Activated naive CD8-positive, alpha-beta T cell treated with anti-CD3 and anti-CD28 coated beads for 36 hours (primary cell): ENCODE measurements at places on chromosomes 5 and 9. TPM values are rescaled to one million over a fixed set of nuclear protein-coding genes. Genes with fewer than 3 reads are reported as not detected.

DNA sequence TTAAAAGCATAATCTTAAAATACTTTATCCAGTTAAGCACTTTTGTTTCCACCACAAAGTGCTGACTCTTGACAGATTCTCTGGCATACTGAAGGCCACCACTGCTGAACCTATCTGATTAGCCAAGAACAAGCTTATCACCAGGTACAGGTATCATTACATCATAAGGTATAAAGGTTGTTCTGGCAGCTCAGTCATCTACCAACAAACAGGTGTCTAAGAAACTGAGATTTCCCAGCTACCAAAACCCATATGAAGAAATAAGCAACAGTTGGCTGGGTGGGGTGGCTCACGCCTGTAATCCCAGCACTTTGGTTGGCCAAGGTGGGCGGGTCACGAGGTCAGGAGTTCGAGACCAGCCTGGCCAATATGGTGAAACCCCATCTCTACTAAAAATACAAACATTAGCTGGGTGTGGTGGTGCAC is 5.0 kb downstream of the MTMR12 start:
- no peak for DNase-seq

- DNase-seq = no peak
Measured at GRCh38 chr5:123450640-123451039, 27.4 kb upstream of the CEP120 start.

DNA sequence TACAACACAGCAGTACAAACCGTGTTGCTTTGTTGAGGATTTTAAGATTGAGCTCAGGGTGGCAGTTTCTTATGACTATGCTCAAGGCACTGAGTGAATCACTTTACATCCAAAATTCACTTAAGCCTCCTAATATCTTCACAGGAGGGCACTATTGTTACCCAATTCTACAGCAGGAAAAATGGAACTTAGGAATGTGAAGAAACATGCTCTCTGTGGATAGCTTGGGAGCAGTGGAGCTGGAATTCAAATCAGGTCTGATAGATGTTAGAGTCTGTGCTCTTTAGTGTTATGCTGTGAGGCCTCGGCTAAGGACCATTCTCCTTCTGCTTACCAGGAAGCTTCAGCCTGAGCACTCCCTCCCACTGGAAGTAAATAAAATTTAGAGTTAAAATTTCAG is 18.7 kb upstream of the HMHB1 start:
- no peak for DNase-seq

TMEM252 gene
- total RNA-seq = not detected

ADRB2 gene
- 0.18 TPM for total RNA-seq

DNA sequence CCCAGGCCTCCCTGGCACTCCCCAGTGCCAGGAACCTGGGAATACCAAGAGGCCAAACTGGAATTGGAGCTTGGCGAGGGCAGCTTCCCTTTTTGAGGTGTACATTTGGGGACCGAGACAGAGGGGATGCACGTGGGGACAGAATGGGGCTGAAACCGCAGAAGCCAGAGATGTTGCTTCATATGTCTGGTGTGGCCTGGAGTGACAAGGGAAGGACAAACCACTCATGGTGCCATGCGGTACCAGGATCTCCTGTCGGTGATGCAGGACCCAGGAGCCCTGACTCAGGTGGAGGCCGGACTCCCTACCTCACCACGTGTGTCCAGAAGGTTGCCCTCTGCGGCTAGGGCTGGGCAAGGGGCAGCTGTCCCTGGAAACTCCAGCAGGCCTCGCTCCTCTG is 4.0 kb upstream of the CSF2 start:
- no peak for DNase-seq

DNA sequence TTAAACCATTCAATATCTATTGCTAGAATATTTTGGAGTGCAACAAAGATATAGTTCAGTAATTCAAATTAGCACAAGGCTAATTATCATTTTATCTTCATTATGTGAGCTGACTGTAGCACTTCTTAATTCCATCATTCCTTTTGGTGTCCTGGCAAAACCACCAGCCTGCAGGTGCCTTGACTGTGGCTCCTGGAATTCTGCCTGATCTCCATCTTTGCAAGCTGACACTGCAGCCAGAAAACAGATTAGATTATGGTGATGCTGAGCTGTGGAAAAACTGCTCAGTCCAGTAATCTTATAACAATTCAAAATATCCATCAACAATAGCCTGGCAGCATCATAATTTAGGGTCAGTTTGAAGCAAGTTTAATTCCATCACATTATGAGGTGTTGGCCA is 919.5 kb downstream of the DTWD2 start:
- no peak for DNase-seq

- DNase-seq = no peak
Measured at GRCh38 chr5:147404706-147405105, 105.2 kb downstream of the DPYSL3 start.

GRCh38 chr9:15873573-15874177 is 320.8 kb downstream of the CCDC171 start:
- DNase-seq = no peak

GRCh38 chr5:14569948-14570691 is 11.5 kb upstream of the OTULINL start:
- no peak for DNase-seq

DNA sequence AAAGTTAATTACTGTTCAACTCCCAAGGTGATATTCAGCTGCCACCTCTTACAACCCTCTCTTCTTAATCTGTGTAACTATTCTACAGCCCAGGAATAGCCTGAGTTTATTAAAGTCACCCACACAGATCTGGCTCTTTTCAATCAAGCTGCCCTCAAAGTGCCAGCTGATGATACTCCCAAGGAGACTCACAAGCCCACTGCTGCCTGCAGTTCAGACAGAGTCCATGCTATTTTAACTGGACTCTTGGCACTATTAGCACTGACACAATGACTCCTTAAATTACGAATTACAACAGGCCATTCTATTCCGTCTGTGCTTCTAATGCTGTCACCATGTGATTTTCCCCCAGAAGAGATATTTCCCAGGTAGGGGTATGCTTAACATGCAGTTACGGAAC is 26.3 kb downstream of the REEP5 start:
- DNase-seq = no peak

- DNase-seq = no peak
Measured at GRCh38 chr5:62608529-62609511, 30.2 kb downstream of the LRRC70 start.

C5 gene
- 1.5 TPM for total RNA-seq

SH3TC2 gene
- total RNA-seq = not detected

GRCh38 chr5:148827723-148828122 is 1.3 kb downstream of the ADRB2 start:
- DNase-seq = no peak

GRCh38 chr5:94218374-94218773 is 400.0 kb downstream of the KIAA0825 start:
- no peak for DNase-seq

PHF24 gene
- 0.23 TPM for total RNA-seq

GRCh38 chr5:67308988-67309688 is 112.5 kb upstream of the CD180 start:
- DNase-seq = no peak

GRCh38 chr5:82849885-82850284 is 227.3 kb downstream of the TMEM167A start:
- DNase-seq = no peak

DNA sequence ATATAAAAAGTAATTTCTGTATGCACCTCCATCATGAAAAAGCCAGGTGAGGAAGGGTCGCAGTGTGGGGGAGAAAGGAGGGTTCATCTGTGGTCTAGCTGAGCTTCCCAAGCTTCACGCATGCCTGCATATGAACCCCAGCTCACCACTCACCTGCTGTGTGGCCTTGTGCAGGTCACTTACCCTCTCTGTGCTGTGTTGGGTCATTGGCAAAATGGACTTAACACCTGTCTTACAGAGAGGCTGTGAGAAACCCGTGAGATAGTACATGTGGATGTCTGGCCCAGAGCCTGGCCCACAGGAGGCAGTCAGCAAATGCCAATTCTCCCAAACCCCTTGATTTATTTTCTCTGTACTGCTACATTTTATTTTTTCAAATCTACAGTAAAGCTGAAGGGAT is 88.9 kb downstream of the GABBR2 start:
- no peak for DNase-seq

DNA sequence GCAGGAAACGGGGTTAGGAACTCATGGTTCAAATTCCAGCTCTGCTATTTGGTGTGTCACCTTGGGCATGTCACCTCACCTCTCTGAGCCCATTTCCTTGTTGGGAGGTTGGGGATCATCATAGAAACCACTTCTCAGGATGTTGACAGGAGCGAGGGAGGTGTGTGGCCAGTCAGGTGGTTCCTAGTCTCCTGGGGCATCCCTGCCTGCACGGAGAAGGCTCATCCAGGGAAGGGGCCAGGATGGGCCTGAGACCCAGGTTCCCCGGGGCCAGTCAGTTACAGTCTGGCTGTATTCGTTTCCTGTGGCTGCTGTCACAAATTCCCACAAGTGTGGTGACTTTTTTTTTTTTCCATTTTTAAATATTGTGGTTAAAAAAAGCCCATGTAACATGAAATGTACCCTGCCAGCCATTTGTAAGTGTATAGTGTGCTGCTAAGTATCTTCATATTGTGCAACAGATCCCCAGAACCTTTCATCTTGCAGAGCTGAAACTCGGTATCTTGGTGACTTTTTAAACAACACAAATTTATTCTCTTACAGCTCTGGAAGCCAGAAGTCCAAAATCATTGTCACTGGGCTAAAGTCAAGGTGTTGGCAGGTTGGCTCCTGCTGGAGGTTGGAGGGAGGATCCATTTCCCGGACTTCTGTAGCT is 78.7 kb upstream of the UNC5A start:
- DNase-seq = no peak

DNA sequence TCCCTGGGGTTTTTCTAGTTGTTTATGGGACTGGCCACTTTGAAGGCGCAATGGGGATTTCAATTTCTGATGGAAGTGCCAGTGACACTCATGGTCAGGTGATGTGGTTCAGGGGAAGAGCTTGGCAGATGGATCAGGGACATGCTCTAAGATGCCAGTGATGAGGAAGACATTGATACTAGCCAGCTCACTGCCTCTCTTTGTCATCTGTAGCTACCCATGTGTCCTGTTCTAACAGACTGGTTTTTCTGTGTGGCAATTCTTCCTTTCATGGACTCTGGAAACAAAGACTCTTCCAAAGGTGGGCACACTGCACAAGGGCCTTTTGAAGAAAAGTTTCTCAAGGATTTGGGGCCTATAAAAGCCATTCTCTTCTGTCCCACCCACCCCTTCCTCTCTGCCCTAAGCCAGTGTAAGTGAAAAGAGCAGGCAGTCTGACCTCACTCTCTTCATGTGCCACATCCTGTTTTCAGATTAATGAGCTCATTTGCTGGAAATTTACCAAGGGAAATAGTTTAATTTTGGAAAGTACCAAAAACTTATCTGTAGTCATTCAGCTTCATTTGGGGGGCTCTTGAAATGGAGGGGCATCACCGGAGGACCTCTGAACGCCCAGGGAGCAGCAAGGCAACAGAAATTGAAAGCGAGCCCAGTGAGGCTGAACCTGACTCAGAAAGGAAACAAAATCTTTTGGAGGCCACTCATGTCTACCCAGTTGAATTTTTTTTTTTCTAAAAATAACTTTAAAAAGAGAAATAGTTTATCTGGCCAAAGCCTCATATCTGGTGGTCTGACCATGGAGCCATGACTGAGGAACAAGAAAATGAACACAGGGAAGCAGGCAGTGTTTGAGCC is 4.9 kb upstream of the TRAF1 start:
- DNase-seq = peak; percentile 82

MCIDAS gene
- 0.32 TPM for total RNA-seq

GRCh38 chr5:174793684-174794328 is 69.4 kb downstream of the MSX2 start:
- peak; percentile 51 for DNase-seq

GRCh38 chr5:180090098-180090768 is 18.7 kb upstream of the RNF130 start:
- peak; percentile 88 for DNase-seq

DNA sequence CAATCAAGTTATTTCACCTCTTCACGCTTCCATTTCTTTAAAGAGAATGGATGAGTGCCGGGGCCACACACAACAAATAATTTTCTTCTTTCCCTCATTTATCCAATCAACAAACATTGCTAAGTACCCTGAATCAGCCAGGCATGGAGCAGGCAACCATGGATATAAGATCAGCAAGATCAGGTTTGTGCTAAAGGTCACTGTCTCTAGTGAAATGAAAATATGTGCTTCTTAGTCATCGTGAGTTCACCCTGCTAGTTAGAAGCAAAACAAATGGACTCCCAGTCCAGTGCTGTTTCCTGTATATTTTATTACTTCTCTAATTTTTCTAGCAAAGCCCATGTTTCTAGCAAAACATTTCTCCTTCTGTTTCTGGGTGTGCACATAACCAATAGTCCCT is 629.2 kb downstream of the BNC2 start:
- DNase-seq = no peak

C9 gene
- total RNA-seq = not detected

GRCh38 chr9:12413986-12414385 is 279.2 kb upstream of the TYRP1 start:
- DNase-seq = no peak

KLHL9 gene
- 14.2 TPM for total RNA-seq

KIF12 gene
- total RNA-seq = not detected
